ENCODE measurements at places on chromosomes 6 and 20.
A peak's percentile ranks its signal among the peaks of the same experiment; 100 is the strongest.

DNA sequence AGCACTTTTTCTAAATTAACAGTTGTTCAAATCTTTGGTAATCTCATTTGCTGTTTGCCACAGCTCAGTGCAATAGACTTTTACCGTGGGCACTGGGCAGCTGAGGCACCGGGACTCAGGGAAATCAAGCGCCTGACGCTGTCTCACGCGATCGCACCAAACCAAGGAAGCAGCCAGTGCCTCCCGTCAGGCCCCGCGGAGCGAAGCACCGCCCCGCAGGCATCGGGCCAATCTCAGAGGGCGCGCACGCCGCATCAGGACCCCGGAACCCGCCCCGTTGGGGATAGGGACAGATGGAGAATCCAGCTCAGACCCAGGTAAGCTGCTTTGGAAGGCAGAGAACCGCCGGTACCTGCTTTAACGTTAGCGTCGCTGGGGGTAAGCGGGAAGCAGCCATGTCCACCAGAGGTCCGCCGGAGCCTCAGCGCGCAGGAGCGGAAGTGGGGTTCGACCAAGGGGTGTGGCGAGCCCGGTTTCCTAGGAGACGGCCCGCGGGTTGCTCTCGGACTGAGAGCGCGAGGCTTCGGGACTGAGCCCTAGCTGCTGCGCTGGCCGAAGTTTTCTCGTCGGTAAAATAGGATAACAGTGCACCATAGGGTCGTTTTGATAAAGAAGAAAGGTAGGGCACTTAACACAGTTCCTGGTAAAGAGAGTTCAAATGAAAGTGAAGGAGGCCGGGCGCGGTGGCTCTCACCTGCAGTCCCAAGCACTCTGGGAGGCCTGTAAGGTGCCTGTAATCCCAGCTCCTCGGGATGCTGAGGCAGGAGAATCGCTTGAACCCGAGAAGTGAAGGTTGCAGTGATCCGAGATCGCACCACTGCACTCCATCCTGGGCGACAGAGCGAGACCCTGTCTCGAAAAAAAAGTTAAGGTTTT, at the start of gene LYRM2:
Gene LYRM2 (minus strand): TSS at position 428 of the 876 bp plus-strand sequence. CDS start 31 bp downstream, at position 397.
- peak; percentile 98 for DNase-seq

- peak; percentile 74 for DNase-seq
Measured at GRCh38 chr6:164097551-164098398, 683.3 kb downstream of the QKI start.

DNA sequence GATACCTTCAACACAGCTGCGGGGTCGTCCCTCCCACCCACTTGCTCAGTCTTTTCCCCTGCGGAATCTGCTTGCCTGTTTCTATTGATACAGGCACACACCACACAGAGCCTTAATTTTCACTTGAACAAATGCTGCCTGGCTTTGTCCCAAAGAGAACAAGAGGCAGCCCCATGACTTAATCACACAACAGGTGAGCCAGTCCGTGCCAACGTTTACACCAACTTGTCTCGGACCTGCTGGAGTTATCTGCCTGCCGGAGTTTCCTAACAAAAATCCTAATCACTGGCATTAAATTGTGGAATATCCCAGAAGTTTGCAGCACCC, 186.8 kb upstream of the RREB1 start:
- no peak for DNase-seq

- DNase-seq = no peak
Measured at GRCh38 chr6:168536665-168537539, 95.9 kb downstream of the SMOC2 start.

GRCh38 chr6:135938576-135939207, 87.2 kb downstream of the PDE7B start:
- peak; percentile 71 for DNase-seq

DNA sequence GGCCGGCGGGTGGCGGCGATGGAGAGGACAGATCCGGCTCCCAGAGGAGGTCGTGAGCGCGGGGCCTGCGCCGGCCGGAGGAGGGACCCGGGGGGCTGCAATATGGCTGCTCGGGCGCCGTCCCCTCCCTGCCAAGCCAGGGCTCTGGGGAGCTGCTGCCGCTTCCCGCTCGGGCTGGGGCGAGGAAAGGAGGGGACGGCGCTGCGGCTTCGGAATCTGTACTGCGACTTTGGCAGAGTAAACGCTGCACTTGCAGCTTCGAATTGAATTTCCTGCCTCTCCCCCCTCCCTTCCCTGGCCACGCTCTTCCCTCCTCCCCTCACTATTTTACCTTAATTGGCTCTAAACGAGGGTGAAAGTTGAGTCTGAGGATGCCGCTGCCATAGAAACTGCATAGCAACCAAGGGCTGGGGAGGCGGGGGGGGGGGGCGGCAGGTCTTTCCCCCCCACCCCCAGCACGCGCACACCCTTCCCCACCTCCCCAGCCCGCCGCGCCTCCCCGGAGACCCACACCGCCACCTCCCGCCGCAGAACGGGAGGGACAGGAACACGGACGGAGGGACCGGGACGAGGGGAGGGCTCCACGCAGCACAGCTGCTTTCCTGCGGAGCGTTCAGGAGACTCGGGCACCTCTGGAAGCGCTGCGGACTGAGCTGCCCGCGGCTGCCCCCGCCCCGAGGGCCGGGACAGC, 93.9 kb downstream of the RNASET2 start:
- no peak for DNase-seq

- DNase-seq = no peak
Measured at GRCh38 chr20:56628873-56629463, at the start of gene TFAP2C. Gene TFAP2C, plus strand, starts transcription at chr20:56629306. Its CDS starts 239 bp downstream, at chr20:56629545.

DNA sequence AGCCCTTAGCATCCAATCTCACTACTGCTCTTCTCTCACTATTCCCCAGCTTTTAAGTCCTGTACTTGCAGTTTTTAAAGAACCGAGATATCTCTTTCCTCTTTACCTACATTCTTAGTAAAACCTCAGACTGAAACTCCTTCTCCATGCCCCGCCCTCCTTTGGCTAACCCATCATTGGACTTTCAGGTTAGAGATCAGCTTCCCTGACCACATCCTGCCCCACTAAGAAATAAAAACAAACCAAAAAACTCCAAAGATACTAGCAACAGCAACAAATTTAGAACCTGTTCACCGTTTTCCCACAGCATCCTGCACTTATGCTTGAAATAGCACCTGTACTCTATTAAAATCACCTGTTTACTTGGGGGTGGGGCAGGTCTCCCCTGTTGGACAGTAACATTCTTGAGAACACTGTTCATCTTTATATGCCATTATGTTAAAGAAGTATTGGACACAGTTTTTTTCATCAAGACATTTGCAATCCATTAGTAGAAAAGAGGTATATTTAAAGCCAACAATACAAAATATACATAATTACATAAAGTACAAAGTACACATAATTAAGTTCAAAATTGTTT, 16.3 kb upstream of the SMAP1 start:
- peak; percentile 55 for DNase-seq

GRCh38 chr6:751765-752164, 58.8 kb upstream of the EXOC2 start:
- DNase-seq = no peak

- DNase-seq = no peak
Measured at GRCh38 chr20:62785393-62785792, 10.9 kb upstream of the MRGBP start.

DNA sequence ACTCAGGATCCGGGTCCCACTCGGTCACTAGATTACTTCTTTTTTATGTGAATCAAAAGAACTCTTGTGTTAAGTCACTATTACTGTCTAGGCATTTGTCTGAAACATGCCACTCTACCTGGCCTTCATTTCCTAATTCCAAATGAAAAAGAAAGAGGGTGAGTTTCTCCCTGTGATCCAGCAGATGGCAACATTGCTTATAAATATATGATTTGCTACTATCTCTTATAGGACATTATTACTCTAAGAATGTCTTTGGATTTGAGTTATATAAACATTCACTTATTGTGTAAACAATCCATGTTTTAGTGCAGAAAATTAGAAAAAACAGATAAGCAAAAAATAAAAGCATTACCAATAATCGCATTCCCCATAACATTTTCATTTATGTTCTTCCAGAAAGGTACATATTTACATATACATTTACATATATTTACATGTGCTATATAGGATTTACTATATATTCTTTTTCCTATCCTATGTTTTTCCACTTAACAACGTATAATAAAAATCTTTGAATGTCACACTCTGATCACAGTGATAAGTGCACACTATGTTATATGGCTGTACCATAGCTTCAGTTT, 66.9 kb downstream of the FAXC start:
- peak; percentile 69 for DNase-seq

DNA sequence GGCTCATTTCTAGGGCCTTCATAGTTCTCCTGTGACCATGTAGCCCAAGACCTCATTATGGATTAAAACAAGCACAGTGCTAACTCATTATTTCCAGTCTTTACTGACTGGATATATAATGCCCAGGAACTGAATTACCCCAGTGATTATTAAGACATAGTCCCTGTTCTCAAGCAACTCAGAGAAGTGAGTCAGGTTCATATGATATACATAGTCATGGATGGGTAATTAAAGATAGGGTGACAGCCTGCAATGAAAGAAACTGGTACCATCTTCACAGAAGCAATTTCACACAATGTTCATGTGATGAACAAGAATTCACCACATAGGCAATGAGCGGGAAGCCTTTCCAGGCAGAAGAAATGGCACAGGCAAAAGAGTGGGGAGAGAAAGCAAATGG, 3.5 kb downstream of the TRIM27 start:
- no peak for DNase-seq

GRCh38 chr20:11271920-11272594, 598.3 kb upstream of the JAG1 start:
- DNase-seq = no peak

DNA sequence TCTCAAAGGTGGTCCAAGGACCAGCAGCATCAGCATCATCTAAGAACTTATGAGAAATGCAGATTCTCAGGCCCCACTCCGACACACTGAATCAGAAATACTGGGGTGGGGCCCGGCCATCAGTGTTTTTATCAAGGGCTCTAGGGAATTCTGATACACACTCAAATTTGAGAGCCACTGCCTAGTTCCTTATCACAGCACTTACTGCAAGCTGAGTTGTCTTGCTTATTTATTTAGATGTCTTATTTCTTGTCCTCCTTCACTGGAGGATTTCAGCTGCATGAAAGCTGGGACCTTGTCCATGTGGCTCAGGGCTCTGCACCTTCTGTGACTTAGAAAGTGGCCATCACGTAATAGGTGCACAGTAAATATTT, 139.4 kb upstream of the RREB1 start:
- DNase-seq = peak; percentile 15

- peak; percentile 33 for DNase-seq
Measured at GRCh38 chr20:36569847-36570429, 3.5 kb upstream of the TGIF2 start.

DNA sequence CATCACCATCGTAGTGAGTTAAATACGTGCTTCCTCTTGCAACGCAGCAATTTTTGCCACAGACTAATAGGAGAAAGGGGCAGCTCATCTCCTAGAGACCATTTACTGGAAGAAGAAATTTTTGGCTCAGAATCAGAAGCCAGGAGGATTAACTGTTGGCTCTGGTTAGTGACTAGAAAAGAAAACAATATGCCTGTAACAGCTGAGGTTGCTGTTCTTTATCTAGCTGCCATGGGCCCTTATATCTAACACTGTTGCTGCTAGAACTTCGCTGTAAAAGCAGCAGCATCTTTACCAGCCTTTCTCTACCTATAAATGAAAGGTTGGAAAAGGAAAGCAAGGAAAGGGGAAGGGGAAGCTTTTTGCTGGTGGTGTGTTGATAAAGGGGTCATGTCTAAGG, 65.9 kb downstream of the FAM135A start:
- no peak for DNase-seq

- peak; percentile 68 for DNase-seq
Measured at GRCh38 chr20:57605045-57605444, 15.2 kb downstream of the ZBP1 start.

DNA sequence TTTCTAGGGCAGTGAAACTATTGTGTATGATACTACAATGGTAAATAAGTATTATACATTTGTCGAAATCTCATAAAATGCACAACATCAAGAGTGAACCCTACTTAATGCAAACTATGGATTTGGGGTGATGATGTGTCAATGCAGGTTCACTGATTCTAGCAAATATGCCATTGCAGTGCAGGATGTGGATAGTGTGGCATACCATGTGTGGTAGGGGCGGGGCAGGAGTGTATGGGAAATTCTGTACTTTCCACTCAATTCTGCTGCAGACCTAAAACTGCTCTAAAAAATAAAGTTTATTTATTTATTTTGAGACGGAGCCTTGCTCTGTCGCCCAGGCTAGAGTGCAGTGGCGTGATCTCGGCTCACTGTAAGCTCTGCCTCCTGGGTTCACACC, 44.3 kb downstream of the ABHD12 start:
- DNase-seq = no peak

DNA sequence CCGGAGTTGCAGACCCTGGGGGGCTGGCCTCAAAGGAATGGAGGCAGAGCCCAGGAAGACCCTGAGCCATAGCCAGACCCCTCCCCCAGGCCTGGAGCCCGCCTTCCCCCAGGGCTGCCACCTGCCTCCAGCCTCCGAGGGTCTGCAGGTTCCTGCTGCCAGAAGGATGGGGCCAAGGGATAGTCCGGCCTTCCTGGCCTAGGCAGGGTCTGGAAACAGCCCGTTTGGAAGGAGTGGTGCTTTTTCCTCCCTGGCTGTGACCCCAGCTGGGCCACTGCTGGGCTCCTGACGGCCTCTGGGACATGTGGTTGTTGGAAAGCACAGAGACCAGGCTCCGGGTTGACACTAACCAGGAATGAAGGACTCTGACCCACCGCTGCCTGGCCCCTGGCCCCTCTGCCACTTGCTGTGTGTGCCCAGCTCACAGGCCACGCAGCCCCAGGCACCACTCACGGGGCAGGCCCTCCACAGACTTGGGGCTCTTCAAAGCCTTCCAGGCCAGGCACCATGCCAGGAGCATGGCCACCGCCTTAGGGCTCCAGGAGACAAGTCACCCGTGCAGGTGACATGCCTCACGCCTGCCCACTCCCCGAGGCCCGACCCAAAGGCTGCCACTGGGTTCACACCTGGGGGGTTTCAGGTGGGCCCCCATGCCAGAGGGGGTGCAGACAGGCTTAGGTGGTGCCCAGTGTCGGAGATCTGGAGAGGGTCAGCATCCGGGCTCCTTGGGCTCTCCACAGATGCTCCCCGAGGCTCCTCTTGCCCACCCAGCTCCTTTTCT, 3.9 kb upstream of the LAMA5 start:
- no peak for DNase-seq

DNA sequence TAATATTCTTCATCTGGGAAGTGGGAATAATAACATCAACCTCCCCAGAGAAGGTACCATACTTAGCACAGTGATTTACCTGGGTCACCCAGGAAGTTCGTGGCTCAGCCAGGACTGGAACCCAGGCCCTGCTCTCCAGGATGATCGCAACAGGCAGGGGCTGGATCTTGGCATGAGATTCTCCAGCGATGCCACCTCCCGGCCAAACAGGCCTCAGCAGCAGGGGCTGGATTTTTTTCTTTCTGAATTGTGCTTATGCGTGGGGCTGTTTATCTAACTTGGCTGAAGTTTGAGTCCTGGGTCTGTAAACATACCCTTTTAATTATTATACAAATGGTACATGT, 129.5 kb upstream of the PTPN1 start:
- peak; percentile 50 for DNase-seq

DNA sequence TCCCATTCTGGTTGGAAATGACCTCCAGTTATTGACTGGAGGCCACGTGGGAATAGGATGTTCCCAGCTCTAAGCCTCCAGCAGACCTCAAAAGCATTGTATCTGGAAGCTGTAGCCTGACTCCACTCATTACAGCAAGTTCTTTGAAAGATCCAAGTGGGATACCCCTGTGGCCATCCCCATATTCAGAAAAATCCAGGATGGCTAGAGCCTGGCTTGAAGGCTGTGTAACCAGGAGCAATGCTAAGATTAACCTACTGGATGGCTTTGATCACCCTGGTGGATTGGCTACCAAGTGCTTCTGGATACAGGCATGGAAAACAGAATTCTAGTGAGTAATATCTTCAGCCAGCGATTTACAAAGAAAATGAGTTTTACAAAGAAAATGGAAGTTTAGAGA, 151.2 kb downstream of the ADGRG6 start:
- no peak for DNase-seq

- DNase-seq = no peak
Measured at GRCh38 chr20:10940941-10941340, 267.1 kb upstream of the JAG1 start.

Data from OCI-M1 (cell line).